ENCODE measurements at places on chromosomes 7 and 10.
A peak's percentile ranks its signal among the peaks of the same experiment; 100 is the strongest.

- no peak for DNase-seq
Observed at GRCh38 chr7:34225193-34225592, 319.9 kb downstream of the BMPER start.

DNA sequence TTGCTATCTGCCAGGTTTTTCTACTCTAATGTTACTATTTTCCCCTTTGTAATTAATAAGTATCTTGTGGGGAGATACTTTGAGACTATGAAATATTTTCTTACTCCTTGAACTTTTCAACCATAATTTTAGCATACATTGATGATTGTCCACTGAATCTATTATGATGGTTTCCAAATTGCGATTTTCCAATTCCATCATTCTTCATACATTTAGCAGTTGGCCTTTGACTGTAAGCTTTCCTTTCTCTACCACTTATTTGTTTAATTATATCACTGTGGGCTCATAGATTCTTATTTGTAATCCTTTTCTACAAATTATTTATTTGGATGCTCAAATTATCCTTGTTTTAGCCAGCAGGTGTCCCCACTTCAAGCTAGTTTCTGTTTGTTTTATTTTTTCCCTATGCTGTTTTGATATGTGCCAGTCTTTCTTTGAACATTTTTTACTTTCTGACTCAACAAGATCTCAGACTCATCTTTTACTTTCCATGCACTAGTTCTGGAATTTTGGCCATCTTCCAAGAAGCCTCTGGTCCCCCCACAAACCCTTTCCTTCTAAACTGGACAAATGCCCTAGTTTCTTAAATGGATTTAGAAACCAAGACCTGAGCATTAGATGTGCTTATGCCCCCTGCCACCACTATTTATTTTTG lies 11.4 kb upstream of the MRPS16 start:
- peak; percentile 70 for DNase-seq

DNA sequence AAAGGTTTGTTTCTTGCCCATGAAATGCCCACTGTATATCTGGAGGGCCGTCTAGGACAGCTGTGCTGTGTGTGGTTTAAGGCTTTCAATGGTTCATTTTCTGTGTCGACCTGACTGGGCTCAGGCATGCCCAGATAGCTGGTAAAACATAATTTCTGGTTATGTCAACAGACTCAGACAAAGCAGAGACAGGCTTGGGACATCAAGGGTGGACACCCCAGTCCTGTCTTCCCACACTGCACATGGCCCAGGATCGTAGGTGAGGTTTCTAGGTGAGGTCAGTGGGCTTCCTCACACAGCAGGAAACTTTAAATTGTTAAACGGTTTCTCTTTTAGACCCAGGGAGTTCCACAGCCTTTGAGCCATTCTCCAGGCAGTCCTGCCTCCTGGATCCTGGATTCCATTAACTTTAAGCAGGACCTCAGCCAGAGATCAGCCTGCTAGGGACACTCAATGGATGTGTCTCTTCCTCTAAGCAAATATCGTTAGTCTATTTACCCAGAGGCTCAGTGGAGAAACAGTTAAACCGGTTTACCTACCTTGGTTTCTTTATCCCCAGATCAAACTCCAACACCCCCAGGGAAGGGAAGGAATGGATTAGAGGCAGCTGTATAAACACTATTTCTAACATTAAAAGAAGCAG lies 66.4 kb downstream of the ST8SIA6 start:
- peak; percentile 10 for DNase-seq

DNA sequence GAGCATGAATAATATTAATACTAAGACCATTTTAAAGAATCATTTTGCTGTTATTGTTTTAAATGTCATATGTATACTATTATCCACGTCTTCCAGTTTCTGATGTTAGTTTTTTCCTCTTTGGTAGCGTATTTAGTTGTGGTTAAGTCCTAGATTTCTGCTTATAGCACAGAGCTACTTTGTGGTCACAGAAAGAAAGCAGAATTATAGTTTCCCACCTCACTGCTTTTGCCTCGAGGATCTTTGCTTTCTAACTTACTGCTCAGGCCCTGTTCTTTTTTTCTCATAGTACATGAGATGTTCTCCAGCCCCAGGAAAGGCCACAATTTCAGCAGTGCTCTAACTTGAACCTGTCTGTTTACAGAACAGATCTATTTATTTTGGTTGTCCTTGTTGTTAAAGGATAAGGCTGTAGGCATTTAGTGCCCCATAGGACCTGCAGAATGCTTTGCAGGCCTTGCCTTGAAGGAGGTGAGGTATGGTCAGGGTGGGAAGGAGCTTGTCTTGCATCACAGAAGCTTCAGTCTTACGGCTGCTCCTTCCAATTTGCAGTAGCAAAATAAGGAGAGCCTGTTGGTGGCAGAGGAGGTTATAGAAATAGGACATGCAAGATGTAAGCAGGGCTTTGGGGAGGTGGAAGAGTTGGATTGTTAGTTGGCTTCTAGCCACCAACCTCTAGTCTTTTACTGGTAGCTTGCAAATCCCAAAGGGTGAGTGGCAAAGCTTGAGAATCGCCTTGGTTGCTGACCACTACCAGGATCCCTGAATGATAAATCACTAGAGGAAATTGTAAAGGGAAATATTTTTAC lies 129.1 kb downstream of the LRRC4 start:
- no peak for DNase-seq

DNA sequence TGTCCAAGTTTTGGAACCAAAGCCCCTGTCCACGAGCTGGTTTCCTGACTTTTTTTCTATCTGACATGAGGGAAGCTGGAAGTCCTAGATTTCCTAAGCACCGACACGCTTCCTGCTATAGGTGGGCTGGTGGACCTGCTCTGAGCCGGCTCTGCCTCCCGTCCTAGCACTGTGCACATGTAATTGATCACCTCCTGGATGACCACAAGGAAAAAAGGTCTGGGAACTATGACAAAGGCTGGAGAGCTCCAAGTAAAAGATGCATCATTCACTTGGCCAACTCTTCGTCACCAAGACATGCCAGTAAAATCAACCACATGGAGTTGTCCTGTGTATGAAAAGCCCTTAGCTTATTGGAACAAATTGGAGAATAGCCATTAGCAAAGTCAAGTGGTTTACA lies 104.8 kb downstream of the ITIH5 start:
- no peak for DNase-seq

- peak; percentile 41 for DNase-seq
Observed at GRCh38 chr10:91887272-91888076, 21.8 kb downstream of the FGFBP3 start.

GRCh38 chr7:15043931-15044330 lies 141.4 kb upstream of the DGKB start:
- no peak for DNase-seq

DNA sequence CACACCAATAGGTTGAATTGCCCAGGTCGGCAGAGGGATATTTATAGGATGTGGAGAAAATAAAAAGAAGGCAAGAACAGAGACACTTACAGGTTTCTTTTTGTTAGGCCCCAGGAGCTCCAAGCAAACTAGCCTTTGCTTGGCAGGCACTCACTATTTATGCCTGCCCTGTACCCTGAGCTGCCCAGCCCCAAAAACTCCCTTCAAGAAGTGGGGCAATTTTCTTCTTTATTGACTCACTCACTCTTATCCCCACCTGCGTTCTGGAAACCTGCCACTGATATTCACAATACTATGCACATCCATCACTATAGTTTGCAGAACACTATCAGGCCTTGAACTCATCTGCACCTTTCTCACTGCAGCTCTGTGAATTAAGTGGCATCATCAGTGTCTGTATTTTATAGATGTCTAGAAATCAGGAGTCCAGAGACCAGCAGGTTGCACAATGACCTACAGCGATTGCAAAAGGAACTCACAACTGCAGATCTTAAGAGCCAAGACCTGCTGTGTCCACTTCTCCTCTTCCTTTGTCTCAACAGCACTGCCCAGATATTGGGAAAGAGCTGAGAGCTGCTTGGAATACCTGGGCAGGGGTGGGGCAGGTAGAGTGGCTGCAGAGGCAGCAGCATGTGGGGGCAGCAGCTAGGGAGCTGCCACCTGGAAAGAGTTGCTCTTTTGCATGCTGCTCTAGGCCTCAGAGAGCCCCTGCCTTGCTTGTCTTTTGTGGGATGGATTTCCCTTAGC lies at the start of gene SFTPD:
SFTPD (minus strand) TSS at position 130 of the 747 bp plus-strand sequence. CDS start 2,446 bp downstream, outside the sequence.
- no peak for DNase-seq

DNA sequence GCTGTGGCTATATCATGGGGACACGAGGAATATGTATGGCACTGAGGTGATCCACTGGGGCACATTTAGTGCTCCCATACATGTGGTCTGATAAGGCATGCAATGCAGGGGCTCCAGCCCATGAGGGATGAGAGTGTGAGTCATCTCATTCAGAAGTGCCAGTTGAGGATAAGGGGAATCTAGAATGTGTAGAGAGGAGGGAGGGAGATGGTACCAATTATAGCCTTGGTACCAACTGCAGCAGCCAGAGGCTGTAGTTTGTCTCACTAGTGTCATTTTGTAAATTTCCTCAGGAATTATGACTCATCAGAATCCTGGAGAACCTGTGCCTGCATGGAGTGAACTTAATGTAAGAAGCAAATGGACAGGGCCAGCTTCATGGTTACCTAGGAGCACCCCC lies 46.2 kb downstream of the LAMB4 start:
- DNase-seq = peak; percentile 46

DNA sequence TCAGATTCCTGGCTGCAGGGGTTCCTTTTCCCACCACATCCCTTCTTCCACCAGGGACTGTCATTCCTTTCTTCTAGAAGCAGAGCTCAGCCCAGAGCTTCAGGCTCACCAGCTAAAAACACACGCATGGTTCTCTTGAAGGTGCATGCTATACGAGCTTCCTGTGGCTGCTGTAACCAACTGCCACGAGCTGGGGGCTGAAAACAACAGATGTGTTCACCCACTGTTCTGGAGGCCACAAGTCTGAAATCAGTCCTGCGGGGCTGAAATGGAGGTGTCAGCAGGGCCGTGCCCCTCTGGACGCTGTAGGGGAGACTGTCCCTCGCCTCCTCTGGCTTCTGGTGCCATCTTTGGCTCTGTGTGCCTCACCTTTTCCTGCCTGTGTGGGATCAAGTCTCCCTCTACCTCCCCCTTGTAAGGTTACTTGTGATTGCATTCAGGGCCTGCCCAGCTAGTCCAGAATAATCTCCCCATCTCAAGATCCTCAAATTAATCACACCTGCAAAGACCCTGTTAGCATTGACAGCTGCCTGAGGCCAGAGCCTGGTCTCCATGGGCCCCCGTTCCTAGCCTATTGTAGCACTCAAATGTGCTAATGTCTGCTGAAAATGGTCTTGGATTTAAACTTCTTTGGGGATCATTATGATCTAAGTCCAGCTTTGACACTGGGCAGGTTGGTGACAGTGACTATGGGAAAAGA lies 13.7 kb downstream of the RAB19 start:
- DNase-seq = no peak

DNA sequence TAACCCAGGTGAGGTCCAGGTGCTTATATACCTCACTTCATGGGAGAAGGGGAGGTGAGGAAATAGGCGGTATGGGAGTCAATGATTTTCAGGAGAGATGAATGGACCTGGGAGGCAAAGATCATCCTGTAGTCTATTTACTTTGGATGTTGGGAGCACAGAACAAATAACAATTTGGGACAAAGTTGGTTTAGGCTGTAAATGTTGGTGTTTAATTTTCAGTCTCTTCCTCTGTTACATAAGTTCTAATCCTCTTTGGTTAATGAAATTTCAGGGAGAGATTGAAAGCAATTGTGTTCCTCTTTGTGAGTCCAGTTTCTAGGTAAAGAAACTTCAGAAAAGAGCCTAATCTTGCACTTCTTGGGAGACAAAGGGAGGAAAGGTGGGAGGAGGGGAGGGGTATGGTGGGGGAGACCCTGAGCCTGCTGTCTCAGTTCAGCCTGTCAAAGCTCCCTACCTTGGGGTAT lies 46.9 kb downstream of the AKR1C4 start:
- no peak for DNase-seq

DNA sequence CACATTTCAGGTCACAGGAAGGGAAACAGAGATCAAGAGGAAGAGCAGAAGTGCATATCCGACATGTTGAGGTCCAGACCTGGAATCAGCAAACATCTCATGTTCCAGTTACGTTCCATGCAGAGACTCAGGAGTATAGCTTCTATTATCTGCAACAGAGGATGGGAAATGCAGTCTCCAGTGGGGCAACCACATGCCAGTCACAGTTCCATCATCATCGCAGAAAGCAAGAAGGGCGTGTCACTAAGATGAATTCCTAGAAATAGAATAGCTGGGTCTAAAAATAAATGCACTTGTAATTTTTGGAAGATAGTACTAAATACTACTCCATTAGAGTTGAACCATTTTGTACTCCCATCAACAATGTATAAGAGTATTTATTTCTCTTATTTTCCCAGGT lies 133.2 kb upstream of the MDFIC start:
- no peak for DNase-seq

GRCh38 chr7:39827571-39827970 lies 122.5 kb upstream of the CDK13 start:
- DNase-seq = no peak

DNA sequence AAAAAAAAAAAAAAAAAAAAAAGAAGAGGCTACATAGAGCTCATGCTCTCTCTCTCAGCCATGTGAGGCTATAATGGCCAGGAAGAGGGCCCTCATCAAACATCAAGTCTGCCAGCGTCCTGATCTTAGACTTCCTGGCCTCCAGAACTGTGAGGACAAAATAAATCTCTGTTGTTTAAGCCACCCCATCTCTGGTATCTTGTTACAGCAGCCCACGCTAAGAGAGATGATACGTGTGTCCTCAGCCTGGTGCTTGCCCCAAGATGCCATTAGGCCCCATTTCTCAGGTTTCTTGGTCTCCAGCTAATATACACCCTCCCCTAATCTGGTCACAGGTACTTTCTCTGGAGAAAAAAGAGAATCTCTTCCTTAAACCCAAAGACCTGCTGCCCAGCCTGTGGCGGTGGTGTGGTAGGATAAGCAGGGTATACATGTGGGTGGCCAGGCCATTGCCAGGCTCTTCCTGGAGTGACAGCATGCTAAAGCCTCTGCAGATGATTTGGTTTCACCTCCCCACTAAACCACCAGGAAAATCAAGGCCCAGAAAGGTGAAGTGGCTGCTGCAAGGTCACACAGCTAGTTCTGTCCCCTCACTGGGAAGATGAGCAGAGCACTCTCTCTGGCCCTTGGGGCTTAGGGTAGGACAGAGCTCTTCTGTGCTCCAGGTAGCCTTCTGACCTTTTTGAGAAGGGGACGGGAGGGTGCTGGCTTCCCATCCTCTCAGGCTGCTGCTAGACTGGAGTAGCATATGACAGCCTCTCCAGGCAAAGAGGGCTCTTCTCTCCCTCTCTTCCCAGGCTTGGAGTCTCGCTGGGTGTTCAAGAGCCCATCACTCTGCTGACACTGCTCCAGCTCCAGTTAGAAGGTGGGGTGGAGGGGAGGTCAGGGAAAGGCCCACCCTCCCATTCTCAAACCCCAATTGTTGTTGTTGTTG lies 5.2 kb downstream of the SPOCK2 start:
- DNase-seq = no peak

- no peak for DNase-seq
Observed at GRCh38 chr10:86636311-86636710, 18.0 kb upstream of the OPN4 start.
